ENCODE measurements at places on chromosomes 6 and 20.

DNA sequence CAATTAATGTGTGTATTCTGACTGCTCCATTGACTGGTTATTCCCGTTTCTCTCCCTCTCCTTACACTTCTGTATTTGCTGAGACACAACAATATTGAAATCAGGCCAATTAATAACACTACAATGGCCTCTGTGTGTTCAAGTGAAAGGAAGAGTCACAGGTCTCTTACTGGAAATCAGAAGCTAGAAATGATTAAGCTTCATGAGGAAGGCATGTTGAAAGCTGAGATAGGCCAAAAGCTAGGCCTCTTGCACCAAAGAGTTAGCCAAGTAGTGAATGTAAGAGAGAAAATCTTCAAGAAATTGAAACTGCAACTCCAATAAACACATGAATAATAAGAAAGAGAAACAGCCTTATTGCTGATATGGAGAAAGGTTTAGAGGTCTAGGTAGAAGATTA lies 489.5 kb upstream of the CITED2 start:
- DNase-seq: no peak

- DNase-seq: no peak
Measured at GRCh38 chr6:20117474-20117873, 94.8 kb downstream of the MBOAT1 start.

GRCh38 chr6:383856-384255 lies 7.7 kb upstream of the IRF4 start:
- DNase-seq: no peak

DNA sequence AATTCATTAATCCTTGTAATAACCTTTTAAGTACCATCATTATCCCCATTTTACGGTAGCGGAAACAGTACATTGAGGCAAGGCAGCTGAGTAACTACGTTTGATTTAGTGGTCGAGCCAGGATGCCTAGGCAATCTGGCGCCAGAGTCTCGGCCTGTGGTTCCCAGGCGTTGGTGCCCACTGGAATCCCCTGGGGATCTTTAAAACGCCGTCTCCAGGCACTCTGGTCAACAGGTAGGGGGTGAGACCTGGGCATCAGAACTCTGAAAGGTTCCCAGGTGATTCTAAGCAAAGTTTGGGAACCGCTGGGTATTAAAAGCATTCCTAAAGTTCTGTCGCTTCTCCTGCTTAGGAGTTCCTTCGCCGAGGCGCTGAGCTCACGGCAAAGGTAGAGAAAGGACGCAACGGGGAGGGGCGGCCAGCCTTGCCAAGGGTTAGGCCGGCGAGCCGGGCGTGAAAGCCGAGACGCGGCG lies 939 bp downstream of the DTNBP1 start:
- no peak for DNase-seq

- no peak for DNase-seq
Measured at GRCh38 chr6:14987490-14987889, 258.4 kb upstream of the JARID2 start.

- DNase-seq: no peak
Measured at GRCh38 chr6:122339661-122340060, 59.8 kb upstream of the HSF2 start.

DNA sequence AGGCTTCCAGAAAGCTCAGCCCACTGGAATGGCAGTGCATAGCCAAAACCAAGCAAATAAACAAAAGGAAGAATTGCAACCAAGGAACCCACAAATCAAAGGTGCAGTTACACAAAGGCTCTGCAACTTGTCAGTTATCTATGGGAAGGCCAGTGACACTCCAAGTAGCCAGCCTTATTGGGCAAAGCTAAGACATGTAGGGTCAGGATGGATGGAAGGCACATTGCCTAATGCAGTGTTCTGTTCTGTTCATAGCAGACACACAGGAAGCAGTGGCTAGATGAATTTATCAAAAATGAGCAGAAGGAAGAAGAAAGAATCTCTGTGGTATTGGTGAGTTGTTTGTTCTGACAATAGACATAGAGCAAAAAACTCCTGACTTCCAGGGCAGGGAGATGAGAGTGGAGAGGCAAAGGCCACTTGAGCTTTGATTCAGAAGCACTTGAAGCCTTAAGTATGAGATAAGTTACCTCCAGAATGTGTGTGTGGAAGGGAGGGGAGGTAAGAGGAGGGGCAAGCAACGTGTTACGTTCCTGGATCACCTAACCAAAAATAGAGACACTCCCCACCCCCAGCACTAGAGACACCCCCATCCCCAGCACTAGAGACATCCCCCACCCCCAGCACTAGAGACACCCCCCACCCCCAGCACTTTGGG lies 57.9 kb upstream of the AKAP12 start:
- DNase-seq: peak; percentile 27

GRCh38 chr6:161476711-161477110 lies 202.8 kb upstream of the AGPAT4 start:
- DNase-seq: peak; percentile 94

DNA sequence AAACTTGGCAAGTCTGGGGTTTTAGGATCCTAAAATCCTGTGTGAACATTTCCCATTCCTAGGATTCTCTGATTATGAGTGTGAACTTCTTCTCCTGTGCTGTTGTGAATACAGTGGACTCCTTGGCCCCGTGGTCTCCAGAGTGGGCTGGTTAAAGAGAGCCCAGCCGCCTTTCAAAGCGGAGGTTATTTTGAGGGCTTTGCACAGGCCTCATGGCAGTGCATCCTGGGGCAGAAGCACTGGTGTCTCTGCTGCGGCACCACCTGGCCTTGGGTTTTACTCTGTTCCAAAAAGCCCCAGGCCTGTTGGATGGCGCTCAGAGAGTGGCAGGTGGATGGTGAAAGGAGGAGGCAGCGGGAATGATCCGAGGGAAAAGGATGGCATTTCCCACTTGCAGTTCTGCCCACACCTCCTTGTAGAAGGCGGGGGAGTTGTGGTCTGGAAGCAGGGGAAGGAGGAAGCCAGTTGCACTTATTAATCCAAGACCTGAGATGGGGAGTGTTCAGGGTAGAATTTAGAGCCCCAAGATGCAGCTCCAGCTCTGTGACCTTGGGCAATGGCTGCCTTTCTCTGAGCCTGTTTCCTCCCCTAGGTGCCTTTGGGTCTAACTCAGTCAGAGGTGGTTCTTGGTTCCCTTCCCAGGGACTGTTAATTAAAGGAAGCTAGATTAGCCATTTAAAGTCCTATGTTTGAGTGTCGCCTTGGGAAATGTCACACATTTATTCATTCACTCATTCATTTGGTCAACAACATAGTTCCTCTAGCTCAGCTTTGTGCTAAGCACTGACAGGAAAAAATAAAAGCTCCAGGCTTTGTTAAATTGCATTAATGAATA lies 22.4 kb downstream of the MMP24 start:
- DNase-seq: no peak

DNA sequence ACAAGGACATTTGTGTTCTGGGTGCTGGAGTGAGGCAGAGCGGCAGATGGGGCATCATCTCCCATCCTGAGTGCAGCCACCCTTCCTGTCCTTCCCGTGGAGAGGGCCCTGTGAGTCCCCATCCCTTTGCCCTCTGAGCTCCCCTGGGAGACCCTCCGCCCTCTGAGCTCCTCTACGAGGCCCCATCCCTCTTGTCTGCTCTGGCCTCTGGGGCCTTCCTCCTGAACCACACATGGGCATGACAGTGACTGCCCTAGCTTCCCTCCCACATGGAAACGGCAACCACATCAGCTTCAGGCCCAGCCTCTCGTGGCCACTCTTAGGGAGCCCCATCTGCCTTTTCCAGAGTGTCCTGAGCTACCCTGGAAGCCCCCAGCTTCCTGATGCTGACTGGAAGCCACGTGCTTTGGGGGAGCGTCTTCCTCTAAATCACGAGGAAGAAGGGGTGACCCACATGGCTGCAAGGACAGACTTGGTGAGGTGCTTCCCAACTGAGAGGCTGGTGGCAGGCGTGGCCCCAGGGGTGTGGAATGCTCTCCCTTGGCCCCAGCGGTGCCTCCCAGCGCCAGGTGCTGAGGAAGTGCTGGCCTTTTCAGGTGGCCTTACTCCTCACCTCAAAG lies 52.6 kb downstream of the GINS1 start:
- no peak for DNase-seq

Measured in fibroblast of mammary gland (primary cell).